Right atrium auricular region (tissue), 2 donors: ENCODE measurements at places on chromosomes 2 and 18. TPM values are rescaled to one million over a fixed set of nuclear protein-coding genes. Genes with fewer than 3 reads are reported as not detected.
A peak's percentile ranks its signal among the peaks of the same experiment; 100 is the strongest.

Gene DSG1
- total RNA-seq = 4.2 TPM

Gene OR6B2
- total RNA-seq = not detected

Gene CRYGD
- total RNA-seq = not detected

Gene DLX1
- not detected for total RNA-seq

- DNase-seq = no peak
- H3K36me3 ChIP-seq = no peaks in the 10 kb centered on the region
- no peaks in the 10 kb centered on the region for H3K27me3 ChIP-seq
- no peak overlapping the region for H3K4me3 ChIP-seq
- H3K4me1 ChIP-seq = no peaks in the 10 kb centered on the region
These were observed 85.1 kb downstream of the NCKAP5 start for GRCh38 chr2:133483181-133483580.

GRCh38 chr2:201218780-201219179, 35.8 kb downstream of the CASP10 start:
- DNase-seq = no peak
- peaks cover 22% of the 10 kb centered on the region for H3K4me1 ChIP-seq
- peak overlapping the region; percentile 32 for H3K27ac ChIP-seq
- no peaks in the 10 kb centered on the region for H3K36me3 ChIP-seq
- H3K4me3 ChIP-seq = no peak overlapping the region
- H3K27me3 ChIP-seq = no peaks in the 10 kb centered on the region

- no peaks in the 10 kb centered on the region for H3K27me3 ChIP-seq
- H3K4me1 ChIP-seq = no peaks in the 10 kb centered on the region
- DNase-seq = no peak
- no peak overlapping the region for H3K27ac ChIP-seq
These were observed 76.9 kb downstream of the CD226 start for GRCh38 chr18:69870736-69871135.

DNA sequence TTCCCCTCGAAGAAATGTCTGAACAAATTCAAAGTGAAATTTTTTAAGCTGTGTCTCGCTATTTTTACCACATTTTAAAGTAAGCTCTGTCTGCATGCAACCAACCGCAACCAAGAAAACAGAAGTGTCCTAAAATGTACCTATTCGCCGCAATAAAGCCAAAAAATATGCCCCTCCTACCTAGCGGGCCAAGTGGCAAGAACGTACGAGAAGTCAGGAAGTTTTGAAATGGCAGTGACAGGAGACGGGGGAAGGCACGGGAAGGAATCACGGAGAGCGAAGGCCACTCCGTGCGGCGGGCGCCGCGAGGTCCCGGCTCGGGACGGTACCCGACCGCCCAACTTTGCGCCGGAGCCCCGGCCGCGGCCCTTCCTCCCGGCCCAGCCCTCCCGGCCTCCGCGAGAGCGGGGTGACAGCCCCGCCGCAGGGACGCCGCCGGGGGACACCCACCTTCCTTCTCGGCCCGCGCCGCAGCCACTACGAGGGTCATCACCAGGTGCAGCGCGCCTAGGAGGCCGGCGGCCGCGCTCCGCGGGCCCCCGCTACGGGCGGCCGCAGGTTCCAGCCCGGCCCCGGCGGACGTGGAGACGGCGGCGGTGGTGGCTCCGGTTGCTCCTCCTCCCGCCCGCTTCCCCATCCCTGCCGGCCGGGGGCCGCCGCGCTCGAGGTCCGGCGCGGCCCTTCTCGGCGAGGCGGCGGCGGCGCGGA, 568 bp downstream of the TMEM131 start:
- H3K36me3 ChIP-seq = no peaks in the 10 kb centered on the region
- DNase-seq = no peak
- peaks cover 39% of the 10 kb centered on the region for H3K4me1 ChIP-seq

- no peak overlapping the region for H3K27ac ChIP-seq
- H3K4me3 ChIP-seq = no peak overlapping the region
- H3K4me1 ChIP-seq = no peaks in the 10 kb centered on the region
These were observed 622.3 kb downstream of the ADCYAP1 start for GRCh38 chr18:1526991-1527390.

GRCh38 chr18:67783196-67783946, 266.9 kb upstream of the DSEL start:
- H3K4me1 ChIP-seq = no peaks in the 10 kb centered on the region
- no peak overlapping the region for H3K27ac ChIP-seq
- no peak overlapping the region for H3K4me3 ChIP-seq
- no peak for DNase-seq
- H3K36me3 ChIP-seq = no peaks in the 10 kb centered on the region

- H3K4me3 ChIP-seq = no peak overlapping the region
- H3K27ac ChIP-seq = no peak overlapping the region
- no peaks in the 10 kb centered on the region for H3K36me3 ChIP-seq
- H3K27me3 ChIP-seq = no peaks in the 10 kb centered on the region
- no peak for DNase-seq
- H3K4me1 ChIP-seq = no peaks in the 10 kb centered on the region
These were observed 45.8 kb downstream of the DCDC2C start for GRCh38 chr2:3749201-3749600.

DNA sequence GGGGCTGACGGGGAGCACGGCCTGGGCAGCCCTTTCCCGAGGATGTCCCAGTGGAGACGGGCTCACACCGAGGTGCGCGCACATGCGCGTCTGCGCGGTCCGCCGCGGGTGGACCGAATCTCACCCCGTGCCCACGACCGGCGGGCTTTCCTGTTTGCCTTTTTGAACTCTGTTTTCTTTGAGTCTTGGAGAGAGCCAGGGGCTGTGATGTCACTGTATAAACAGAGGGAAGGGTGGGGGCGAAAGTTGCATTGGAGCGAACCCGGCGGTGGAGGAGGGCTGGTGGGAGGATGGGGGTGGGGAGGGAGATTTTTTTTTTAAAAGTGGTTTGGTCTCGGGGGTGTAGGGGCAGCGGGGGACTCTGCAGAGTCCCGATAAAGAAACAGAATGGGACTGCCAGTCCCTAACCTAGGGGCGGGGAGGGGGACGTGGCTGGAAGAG, 141.2 kb upstream of the CTAGE1 start:
- H3K4me1 ChIP-seq = no peaks in the 10 kb centered on the region
- peak overlapping the region; percentile 59 for H3K4me3 ChIP-seq
- peak; percentile 93 for DNase-seq

DNA sequence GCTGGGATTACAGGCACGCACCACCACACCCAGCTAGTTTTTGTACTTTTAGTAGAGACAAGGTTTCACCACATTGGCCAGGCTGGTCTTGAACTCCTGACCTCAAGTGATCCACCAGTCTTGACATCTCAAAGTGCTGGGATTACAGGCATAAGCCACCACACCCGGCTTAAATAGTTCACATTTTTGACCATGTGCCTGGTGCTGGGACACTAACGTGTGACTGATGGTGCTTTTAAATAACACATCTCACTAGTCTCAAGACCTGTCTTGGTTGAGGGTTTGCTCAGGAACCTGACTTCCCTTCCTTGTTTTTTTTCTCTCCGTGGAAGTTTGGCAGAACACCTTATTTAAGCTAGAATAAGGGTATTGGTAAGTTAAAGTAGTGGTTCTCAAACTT, 8.5 kb downstream of the FMNL2 start:
- H3K36me3 ChIP-seq = no peaks in the 10 kb centered on the region
- no peak overlapping the region for H3K27ac ChIP-seq
- DNase-seq = no peak
- no peaks in the 10 kb centered on the region for H3K27me3 ChIP-seq
- no peak overlapping the region for H3K4me3 ChIP-seq

- H3K27me3 ChIP-seq = no peaks in the 10 kb centered on the region
- no peaks in the 10 kb centered on the region for H3K36me3 ChIP-seq
- no peak overlapping the region for H3K27ac ChIP-seq
- H3K4me1 ChIP-seq = no peaks in the 10 kb centered on the region
- no peak for DNase-seq
- no peak overlapping the region for H3K4me3 ChIP-seq
These were observed 37.0 kb downstream of the DAW1 start for GRCh38 chr2:227908266-227909054.

- DNase-seq = no peak
- H3K36me3 ChIP-seq = no peaks in the 10 kb centered on the region
- no peaks in the 10 kb centered on the region for H3K4me1 ChIP-seq
- H3K27ac ChIP-seq = no peak overlapping the region
- H3K4me3 ChIP-seq = no peak overlapping the region
These were observed 230.3 kb upstream of the TRIB2 start for GRCh38 chr2:12486205-12487118.

DNA sequence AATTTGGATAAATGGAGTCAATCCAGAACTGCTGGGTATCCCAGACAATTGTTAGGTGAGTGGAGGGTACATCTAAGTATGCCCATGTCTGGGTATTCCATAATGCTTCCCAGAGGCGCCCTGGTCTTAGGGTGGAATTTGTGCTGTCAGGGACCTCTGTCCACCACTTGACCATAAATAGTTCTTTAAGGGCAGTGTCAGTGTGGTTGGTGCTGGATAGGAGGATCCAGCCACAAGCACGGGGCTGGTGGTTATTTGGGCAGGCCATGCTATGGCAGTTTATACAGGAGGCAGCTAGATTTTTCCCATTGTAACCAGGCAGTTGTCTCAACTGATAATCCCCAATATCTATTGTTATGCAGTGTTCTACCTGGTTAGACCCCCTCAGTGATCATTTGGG, 104.4 kb upstream of the B3GNT2 start:
- no peak overlapping the region for H3K4me3 ChIP-seq
- DNase-seq = no peak
- H3K36me3 ChIP-seq = no peaks in the 10 kb centered on the region
- H3K27me3 ChIP-seq = no peaks in the 10 kb centered on the region

- no peak overlapping the region for H3K4me3 ChIP-seq
- H3K27me3 ChIP-seq = no peaks in the 10 kb centered on the region
- no peaks in the 10 kb centered on the region for H3K4me1 ChIP-seq
These were observed 260.8 kb downstream of the RDH14 start for GRCh38 chr2:18299423-18300212.

GRCh38 chr2:229350117-229350805, 79.2 kb upstream of the PID1 start:
- no peak for DNase-seq
- no peaks in the 10 kb centered on the region for H3K4me1 ChIP-seq
- H3K36me3 ChIP-seq = no peaks in the 10 kb centered on the region
- H3K4me3 ChIP-seq = no peak overlapping the region
- H3K27ac ChIP-seq = no peak overlapping the region

DNA sequence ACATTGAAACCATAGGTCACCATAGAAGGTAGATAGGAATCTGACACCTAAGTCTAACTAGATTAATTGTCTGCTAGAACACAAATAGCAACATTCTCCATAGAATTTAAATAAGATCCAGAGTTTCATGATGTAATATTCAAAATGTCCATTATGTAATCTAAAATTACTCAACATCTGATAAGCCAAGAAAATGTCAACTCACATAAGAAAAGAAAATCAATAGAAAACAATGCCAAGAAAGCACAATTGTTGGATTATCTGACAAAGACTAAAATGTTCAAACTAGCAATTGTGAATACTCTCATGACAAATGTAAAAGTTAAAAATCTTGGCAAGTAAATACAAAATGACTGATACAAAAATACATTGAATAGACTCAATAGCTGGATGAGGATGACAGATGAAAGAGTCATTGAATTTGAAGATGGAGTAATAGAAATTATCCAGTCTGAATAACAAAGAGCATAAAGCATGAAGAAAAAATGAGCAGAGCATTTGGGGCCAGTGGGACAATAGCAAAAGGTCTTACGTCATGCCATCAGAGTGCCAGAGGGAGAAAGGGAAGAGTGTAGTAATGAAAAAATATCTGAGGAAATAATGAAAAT, 358.6 kb downstream of the METTL4 start:
- no peak overlapping the region for H3K27ac ChIP-seq
- DNase-seq = no peak
- no peaks in the 10 kb centered on the region for H3K4me1 ChIP-seq
- H3K4me3 ChIP-seq = no peak overlapping the region
- H3K36me3 ChIP-seq = no peaks in the 10 kb centered on the region
- H3K27me3 ChIP-seq = no peaks in the 10 kb centered on the region

DNA sequence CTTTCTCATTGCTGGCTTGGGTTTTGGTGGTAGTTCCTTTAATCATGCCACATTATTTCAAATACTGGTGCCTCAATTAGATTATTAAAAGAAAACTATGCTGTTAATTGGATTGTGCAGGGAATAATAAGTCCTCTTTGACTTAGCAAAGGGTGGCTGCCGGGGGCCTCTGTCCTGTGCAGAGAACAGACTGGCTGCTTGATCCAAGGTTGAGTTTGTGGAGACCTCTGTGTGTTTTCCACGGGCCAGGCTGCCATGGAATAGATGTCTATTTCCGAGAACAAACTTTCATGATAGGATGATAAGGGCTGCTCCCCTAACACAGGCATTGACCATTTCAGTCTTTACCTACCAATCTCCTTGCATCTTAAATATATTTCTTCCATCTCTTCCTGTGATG, 30.4 kb upstream of the OTOS start:
- H3K4me3 ChIP-seq = no peak overlapping the region
- no peaks in the 10 kb centered on the region for H3K4me1 ChIP-seq
- no peak overlapping the region for H3K27ac ChIP-seq
- no peak for DNase-seq

GRCh38 chr2:136215449-136215848, 97.5 kb upstream of the CXCR4 start:
- H3K27me3 ChIP-seq = no peaks in the 10 kb centered on the region
- DNase-seq = no peak
- H3K4me1 ChIP-seq = no peaks in the 10 kb centered on the region
- H3K36me3 ChIP-seq = no peaks in the 10 kb centered on the region
- H3K27ac ChIP-seq = no peak overlapping the region
- H3K4me3 ChIP-seq = no peak overlapping the region

DNA sequence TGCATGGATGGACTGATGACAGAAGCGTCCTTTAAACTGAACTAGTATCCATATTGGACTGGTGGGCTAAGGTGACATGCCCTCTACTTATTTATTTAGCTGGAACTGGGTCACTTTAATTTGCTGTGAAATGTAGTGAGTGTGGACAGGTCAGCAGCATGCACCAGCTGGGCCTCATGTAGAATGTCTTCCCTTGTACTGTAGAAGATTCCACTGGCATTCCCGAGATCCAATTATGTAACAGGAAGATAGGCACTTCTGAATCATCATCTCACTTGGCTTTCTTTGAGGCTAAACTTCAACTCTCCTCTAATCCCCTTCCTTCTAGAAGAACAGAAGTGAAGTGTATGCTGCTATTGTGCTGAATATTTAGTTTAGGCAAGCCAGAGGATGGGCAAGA, 296.2 kb downstream of the SLC8A1 start:
- H3K27ac ChIP-seq = no peak overlapping the region
- H3K4me1 ChIP-seq = no peaks in the 10 kb centered on the region
- no peaks in the 10 kb centered on the region for H3K27me3 ChIP-seq
- H3K36me3 ChIP-seq = peaks cover 43% of the 10 kb centered on the region

- DNase-seq = no peak
- no peak overlapping the region for H3K4me3 ChIP-seq
- no peak overlapping the region for H3K27ac ChIP-seq
- H3K27me3 ChIP-seq = no peaks in the 10 kb centered on the region
- no peaks in the 10 kb centered on the region for H3K36me3 ChIP-seq
These were observed 1352.9 kb upstream of the CHAC2 start for GRCh38 chr2:52414561-52415295.

- no peaks in the 10 kb centered on the region for H3K4me1 ChIP-seq
- H3K36me3 ChIP-seq = peaks cover 37% of the 10 kb centered on the region
- no peak overlapping the region for H3K27ac ChIP-seq
These were observed 89.5 kb downstream of the NBAS start for GRCh38 chr2:15471606-15472005.
